GM23248 (cell line): ENCODE measurements at places on chromosomes 3 and 15. TPM values are rescaled to one million over a fixed set of nuclear protein-coding genes. Genes with fewer than 3 reads are reported as not detected.

- peak overlapping the region; percentile 79 for H3K4me3 ChIP-seq
- H3K4me1 ChIP-seq, result peaks cover 16% of the 10 kb centered on the region
- peak; percentile 75 for DNase-seq
- H3K27me3 ChIP-seq, result no peaks in the 10 kb centered on the region
Measured at GRCh38 chr15:60590935-60591495, 112.1 kb upstream of the ICE2 start.

GRCh38 chr3:140463355-140463754 lies 214.5 kb upstream of the TRIM42 start:
- H3K27me3 ChIP-seq, result no peaks in the 10 kb centered on the region
- no peaks in the 10 kb centered on the region for H3K4me1 ChIP-seq
- no peaks in the 10 kb centered on the region for H3K36me3 ChIP-seq

DNA sequence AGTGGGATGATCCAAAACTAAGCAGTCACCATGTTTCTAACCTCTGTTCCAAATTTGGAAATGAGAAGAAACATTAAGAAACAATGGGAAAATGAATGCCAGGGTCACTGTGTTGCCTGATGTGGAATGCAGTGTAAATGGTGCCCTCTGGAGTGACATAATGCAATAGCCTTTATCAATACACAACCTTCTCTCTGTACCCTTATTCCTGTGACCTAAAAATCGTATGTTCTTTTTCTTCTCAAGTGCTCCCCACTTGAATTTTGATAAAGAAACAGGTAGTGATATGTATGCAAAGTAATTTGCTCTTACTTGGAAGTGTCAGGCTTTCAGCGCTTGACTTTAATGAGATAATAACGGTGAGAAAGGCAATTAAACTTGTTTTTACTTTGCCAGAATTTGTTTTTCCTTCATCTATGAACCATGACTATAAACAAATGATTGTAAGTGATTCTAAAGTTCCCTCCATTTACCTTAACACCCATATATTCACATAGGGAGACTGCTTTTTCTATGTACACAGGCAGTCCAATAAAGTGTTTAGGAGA lies 145.8 kb upstream of the THRB start:
- no peak overlapping the region for H3K4me3 ChIP-seq
- H3K27ac ChIP-seq, result no peak overlapping the region
- DNase-seq, result peak; percentile 65
- 0 out of 2 replicates have a peak, but pooled peaks cover 6% of the 10 kb centered on the region for H3K4me1 ChIP-seq

GRCh38 chr3:123093696-123094095 lies 26.9 kb downstream of the PDIA5 start:
- no peaks in the 10 kb centered on the region for H3K27me3 ChIP-seq
- H3K4me3 ChIP-seq, result no peak overlapping the region
- no peak overlapping the region for H3K27ac ChIP-seq
- no peak for DNase-seq

DNA sequence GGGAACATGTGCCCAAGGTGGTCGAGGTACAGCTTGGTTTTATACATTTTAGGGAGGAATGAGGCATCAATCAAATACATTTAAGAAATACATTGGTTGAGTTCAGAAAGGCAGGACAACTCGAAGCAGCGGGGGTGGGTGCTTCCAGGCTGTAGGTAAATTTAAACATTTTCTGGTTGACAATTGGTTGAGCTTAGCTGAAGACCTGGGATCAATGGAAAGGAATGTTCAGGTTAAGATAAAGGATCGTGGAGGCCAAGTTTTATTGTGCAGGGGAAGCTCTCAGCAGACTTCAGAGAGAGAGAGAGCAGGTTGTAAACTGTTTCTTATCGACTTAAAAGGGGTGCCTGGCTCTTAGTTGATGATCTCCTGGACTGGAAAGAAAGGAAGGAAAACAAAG lies 11.3 kb downstream of the CPN2 start:
- H3K27me3 ChIP-seq, result no peaks in the 10 kb centered on the region
- peaks cover 10% of the 10 kb centered on the region for H3K4me1 ChIP-seq
- no peak for DNase-seq
- no peak overlapping the region for H3K4me3 ChIP-seq

DNA sequence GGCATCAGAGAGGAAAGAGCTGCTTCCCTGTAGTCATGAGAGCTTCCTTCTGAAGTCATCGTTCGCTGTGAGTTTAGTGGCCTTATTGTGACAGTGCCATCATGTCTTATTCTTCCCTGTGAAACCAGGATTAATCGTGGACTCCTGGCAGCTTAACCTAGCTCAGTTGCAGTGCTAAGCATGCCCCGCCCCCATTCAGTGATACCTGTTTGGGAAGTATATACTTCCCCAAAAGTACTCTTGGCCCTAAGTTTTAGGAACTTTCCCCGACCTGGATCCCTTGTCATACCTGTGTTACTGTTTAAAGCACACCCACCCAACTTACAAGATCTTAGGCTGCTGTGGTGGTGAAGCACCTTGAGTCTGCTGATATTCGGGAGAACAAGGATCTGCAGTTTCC lies 32.1 kb upstream of the TIMP4 start:
- peaks cover 48% of the 10 kb centered on the region for H3K4me1 ChIP-seq
- no peak overlapping the region for H3K4me3 ChIP-seq
- H3K27ac ChIP-seq, result no peak overlapping the region
- H3K27me3 ChIP-seq, result no peaks in the 10 kb centered on the region
- no peaks in the 10 kb centered on the region for H3K36me3 ChIP-seq

DNA sequence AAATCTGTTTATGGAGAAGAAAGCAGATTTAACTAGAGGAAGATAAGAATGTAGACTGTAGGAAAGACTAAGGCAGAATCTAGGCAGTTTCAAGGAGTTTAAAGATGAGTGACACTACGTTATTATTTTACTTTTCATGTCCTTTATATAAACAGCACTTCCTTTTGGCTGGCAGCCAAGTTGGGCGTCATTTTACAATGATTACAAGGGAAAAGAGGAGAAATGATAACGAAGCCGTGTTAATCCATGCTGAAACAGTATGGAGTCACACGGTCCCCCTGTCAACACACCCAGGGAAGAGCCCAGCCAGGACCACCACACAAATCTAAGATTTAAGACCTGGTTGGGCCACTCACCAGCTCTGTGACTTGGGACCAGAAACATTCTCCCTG lies 83.7 kb upstream of the NEO1 start:
- H3K4me3 ChIP-seq, result no peak overlapping the region
- no peak overlapping the region for H3K27ac ChIP-seq
- DNase-seq, result no peak
- peaks cover 13% of the 10 kb centered on the region for H3K4me1 ChIP-seq

- H3K4me3 ChIP-seq, result no peak overlapping the region
- no peaks in the 10 kb centered on the region for H3K27me3 ChIP-seq
- no peaks in the 10 kb centered on the region for H3K36me3 ChIP-seq
- peaks cover 24% of the 10 kb centered on the region for H3K4me1 ChIP-seq
Measured at GRCh38 chr15:31403606-31404005, 77.0 kb downstream of the KLF13 start.

DNA sequence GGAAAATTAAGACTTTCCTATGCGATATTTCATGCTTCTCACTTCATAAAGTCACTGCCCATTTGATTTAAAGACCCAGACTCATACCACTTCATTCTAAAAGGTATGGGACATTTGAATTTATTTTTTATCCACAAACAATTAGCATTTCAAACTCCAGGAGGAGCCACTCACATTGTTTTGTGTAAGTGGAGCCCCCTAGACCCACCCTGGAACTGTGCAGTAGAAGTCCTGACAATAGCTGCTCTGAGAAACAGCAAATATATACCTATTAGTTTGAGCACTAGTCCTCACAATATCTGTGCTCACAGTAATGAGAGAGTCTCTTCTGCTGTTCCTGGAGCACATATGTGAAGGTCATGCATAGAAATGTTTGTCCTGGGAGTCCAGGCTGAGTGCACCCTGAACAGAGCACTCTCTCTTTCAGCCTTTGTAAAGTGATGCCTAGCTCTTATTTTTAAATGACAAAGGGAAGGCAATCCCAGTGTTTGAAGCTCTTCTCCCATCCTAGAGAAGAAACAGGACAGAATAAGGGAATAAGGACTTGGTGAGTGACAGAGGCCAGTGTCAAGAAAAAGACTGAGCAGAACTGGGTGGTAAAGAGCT lies 127.5 kb upstream of the STRIT1 start:
- H3K36me3 ChIP-seq, result no peaks in the 10 kb centered on the region
- H3K4me3 ChIP-seq, result no peak overlapping the region
- no peak for DNase-seq
- H3K27ac ChIP-seq, result no peak overlapping the region
- H3K4me1 ChIP-seq, result peaks cover 16% of the 10 kb centered on the region
- H3K27me3 ChIP-seq, result no peaks in the 10 kb centered on the region

DNA sequence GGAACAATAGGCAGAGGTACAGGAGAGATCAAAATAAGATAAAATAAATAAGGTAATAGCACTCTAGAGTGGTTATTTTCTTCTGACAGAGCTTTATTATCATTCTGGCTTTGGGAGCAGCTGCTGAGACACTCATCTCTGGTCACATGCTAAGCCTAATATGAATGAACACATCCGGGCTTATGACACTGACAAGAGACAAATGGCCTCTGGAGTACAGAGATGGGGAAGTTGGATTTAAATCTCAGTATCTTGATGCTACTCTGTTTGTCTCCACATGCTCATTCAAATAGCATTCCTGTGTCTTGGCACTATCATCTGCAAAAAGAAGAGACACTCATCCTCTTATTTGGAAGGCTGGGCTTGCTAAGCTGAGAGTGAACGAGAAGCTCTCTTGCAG lies 55.6 kb downstream of the TMEM45A start:
- H3K27ac ChIP-seq, result no peak overlapping the region
- H3K36me3 ChIP-seq, result no peaks in the 10 kb centered on the region
- DNase-seq, result peak; percentile 33
- H3K4me3 ChIP-seq, result no peak overlapping the region
- no peaks in the 10 kb centered on the region for H3K27me3 ChIP-seq

GRCh38 chr15:101600035-101600434 lies 52.1 kb downstream of the TM2D3 start:
- H3K27ac ChIP-seq, result no peak overlapping the region
- no peak for DNase-seq
- H3K4me1 ChIP-seq, result no peaks in the 10 kb centered on the region
- H3K27me3 ChIP-seq, result no peaks in the 10 kb centered on the region
- H3K4me3 ChIP-seq, result no peak overlapping the region

DNA sequence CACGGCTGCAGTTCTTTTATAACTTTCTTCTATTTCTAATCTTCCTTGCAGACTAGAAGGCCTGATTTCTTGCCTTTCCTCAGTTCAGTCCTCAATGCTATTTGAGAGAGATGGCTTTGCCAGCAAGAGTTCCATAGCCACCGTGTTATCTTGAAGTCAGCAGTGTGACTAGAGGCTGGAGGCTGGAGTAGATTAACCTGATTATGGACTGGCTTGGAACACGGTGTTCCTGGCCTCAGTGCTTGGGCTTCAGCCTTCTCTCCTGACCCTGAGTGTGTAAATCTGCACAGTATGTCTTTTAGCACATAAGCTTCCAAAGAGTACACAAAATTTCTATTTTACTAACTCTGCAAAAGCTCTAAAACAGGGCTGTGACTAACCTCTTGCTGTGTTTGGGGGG lies 61.4 kb downstream of the CCDC54 start:
- no peak for DNase-seq
- H3K4me3 ChIP-seq, result no peak overlapping the region
- no peaks in the 10 kb centered on the region for H3K27me3 ChIP-seq
- H3K4me1 ChIP-seq, result no peaks in the 10 kb centered on the region
- no peaks in the 10 kb centered on the region for H3K36me3 ChIP-seq

DNA sequence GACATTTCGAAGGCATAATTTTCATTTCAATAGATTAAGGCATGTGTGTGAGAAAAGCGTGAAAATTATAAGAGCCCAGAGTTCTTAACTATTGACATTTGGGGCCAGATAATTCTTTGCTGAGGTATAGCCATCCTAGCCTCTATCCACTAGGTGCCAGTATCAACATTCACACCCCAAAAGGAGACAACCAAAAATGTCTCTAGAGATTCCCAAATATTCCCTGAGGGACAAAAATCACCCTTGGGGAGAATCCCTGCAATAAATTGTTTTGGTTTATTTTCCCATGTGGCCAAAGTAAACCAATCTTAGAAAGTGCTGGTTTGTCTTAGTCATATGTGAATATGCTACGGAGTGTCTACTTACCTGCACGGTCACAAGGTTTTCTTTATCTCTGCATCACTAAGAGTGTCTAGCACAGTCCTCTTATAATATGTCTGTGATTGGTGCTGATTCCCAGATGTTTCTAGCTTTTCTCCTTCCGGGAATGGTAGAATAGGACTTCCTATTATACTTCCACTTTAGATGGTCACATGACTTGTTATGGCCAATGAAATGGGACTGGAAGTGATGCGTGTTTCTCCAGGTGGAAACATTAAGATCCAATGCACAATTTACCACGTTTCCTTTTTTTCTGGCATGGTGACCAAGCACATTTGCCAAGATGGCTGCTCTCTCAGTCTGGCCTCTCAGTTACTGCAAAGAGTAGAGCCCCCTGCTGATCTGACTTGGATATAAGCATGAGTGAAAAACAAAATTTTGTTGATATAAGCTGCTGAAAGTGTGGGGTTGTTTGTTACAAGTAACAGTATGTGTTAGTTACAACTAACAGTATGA lies 8.0 kb upstream of the KBTBD8 start:
- DNase-seq, result peak; percentile 49
- no peak overlapping the region for H3K27ac ChIP-seq
- no peaks in the 10 kb centered on the region for H3K4me1 ChIP-seq
- peaks cover 5% of the 10 kb centered on the region; the same call in 1 of the 2 replicates for H3K27me3 ChIP-seq
- H3K4me3 ChIP-seq, result peak overlapping the region; percentile 61

- H3K27me3 ChIP-seq, result no peaks in the 10 kb centered on the region
- H3K36me3 ChIP-seq, result peaks cover 11% of the 10 kb centered on the region; the same call in 1 of the 2 replicates
- DNase-seq, result no peak
- no peak overlapping the region for H3K4me3 ChIP-seq
Measured at GRCh38 chr15:63703641-63704240, 106.6 kb downstream of the FBXL22 start.

DNA sequence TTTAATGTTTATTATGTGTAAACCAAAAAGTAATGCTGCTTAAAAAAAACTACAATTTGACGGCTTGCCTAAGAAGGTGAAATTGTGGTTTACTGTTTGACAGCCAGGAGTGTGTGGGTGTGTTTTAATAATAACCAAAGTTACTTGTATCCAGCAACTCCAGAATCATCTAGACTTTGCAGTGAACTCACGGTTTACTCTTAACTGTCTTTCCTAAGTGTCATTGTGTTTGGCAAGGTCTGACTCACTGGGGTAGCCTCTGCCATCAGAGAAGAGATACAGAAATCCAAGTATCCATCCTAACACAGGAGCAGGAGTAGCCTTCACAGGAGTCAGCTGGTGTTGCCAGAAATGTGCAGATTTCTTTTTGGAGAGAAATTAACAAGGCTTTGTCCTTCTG lies 151.1 kb downstream of the CTNNB1 start:
- peaks cover 7% of the 10 kb centered on the region; the same call in 1 of the 2 replicates for H3K4me1 ChIP-seq
- no peak overlapping the region for H3K4me3 ChIP-seq
- H3K27ac ChIP-seq, result no peak overlapping the region

C3orf20 gene
- polyA plus RNA-seq, result not detected in 2 replicates

IL5RA gene
- not detected in 2 replicates for polyA plus RNA-seq

RTP2 gene
- polyA plus RNA-seq, result not detected in 2 replicates

ADPGK gene
- 47.1 and 50.5 TPM in 2 replicates for polyA plus RNA-seq

SLC9C1 gene
- polyA plus RNA-seq, result not detected in 2 replicates

BFSP2 gene
- polyA plus RNA-seq, result not detected in 2 replicates

GOLGA8S gene
- polyA plus RNA-seq, result not detected in 2 replicates
